ENCODE measurements at places on chromosomes 6 and 20. TPM values are rescaled to one million over a fixed set of nuclear protein-coding genes. Genes with fewer than 3 reads are reported as not detected.

SPDEF gene
- 0.35 TPM for total RNA-seq

ABHD16B gene
- total RNA-seq = not detected

- peaks cover 4% of the 10 kb centered on the region for H3K36me3 ChIP-seq
- H3K4me3 ChIP-seq = peak overlapping the region; percentile 44
- no peak for DNase-seq
- H3K27me3 ChIP-seq = peaks cover 61% of the 10 kb centered on the region
- peaks cover 3% of the 10 kb centered on the region for H3K4me1 ChIP-seq
Observed at GRCh38 chr6:86936834-86937218, 502 bp upstream of the HTR1E start.

DNA sequence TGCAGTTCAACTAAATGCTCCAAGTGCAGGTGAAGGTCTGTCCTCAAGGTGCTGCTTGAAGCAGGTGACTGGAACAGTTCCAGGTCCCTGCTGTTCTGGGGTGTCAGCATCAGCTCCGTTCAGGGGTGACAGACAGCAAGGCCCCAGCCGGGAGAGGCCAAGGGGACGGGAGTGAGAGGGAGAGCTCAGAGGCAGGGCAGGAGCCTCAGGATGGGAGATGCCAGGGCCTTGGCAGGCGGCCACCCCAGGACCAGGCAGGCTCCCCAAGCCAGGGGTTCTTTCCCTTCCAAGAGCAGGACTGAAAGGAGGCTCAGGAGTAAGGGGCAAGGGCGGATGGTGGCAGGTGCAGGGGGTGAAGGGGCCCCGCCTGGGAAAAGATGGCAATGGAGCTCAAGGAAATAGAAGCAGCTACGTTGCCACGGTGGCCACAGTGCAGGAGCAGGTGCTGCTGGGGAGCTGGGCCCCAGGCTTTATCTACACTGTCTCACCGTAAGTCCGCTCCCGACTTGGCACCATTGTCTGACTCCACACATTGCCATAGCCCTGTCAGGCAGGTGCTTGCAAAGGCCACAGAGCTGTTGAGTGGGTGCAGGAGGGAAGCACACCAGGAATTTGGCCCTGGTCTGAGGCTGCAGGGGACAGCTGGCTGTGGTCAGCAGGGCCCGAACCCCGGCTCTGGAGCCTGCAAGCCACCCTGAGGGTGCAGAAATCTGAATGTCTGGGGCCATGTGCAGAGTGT is 43.1 kb downstream of the ERMARD start:
- H3K27ac ChIP-seq = no peak overlapping the region
- H3K4me3 ChIP-seq = no peak overlapping the region
- peaks cover 14% of the 10 kb centered on the region for H3K4me1 ChIP-seq
- peaks cover 40% of the 10 kb centered on the region for H3K27me3 ChIP-seq
- no peak for DNase-seq

DNA sequence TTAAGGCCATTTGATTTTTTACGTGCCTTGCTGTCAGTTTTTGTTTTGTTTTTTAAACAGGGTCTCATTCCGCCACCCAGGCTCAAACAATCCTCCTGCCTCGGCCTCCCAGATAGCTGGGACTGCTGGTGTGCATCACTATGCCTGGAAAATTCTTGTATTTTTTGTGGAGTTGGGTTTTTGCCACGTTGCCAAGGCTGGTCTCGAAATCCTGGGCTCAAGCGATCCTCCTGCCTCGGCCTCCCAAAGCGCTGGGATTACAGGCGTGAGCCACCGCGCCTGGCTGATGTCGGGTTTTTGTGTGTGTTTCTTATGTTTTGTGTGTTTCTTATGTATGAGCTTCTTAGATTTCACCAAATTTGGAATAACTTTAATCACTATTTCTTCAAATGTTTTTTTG is 104.8 kb downstream of the TAF4 start:
- no peak for DNase-seq
- no peaks in the 10 kb centered on the region for H3K36me3 ChIP-seq
